NCI-H2107 (cell line): ENCODE measurements at places on chromosomes 13 and 19.

- no peak for DNase-seq
Observed at GRCh38 chr13:92735909-92736308, 490.7 kb upstream of the GPC6 start.

DNA sequence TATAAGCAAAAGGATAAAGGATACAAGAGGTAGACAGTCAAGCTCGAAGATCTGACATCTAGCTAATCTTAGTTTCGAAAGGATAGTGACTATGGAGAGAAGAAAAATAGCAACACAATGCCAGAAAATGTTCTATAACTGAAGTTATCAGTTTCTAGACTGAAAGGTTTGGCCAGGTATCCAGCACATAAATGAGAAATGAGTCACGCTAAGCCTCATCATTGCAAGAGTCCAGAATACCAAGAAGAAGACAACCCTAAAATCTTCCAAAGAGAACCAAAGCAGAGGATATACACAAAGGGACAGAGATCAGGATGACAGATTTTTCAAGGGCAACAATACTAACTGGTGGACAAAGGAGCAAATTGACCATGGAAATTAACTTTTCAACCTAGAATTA is 237.0 kb downstream of the POSTN start:
- no peak for DNase-seq

- DNase-seq = no peak
Observed at GRCh38 chr19:17063428-17063827, 11.8 kb downstream of the HAUS8 start.

GRCh38 chr13:49441312-49441711 is 2.6 kb downstream of the CAB39L start:
- no peak for DNase-seq

- no peak for DNase-seq
Observed at GRCh38 chr13:68125087-68125480, 894.9 kb upstream of the PCDH9 start.

GRCh38 chr13:64755961-64756360 is 2474.2 kb downstream of the PCDH9 start:
- no peak for DNase-seq

- no peak for DNase-seq
Observed at GRCh38 chr13:48731957-48732569, 78.3 kb downstream of the CYSLTR2 start.

GRCh38 chr13:101465877-101466276 is 13.4 kb downstream of the ITGBL1 start:
- no peak for DNase-seq

GRCh38 chr19:47860602-47861297 is 1.7 kb downstream of the TPRX2 start:
- no peak for DNase-seq

DNA sequence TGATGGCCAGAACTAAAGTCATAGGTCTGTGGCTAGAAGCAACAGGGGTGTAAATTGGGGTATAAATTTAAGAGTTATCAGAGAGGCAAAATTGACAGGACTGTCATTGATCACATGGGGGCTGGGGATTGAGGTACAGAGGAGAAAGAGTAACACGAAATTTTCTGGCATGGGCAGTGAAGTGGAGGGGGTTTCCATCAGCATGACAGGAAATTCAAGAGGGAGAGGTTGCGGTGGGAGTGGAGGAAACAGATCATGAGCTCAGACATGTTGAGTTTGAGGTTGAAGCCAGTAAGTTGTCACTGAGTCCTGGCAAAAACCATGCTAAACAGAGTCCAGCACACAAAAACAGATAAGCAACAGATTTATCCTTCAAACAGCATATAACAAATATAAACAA is 192.1 kb upstream of the TSC22D1 start:
- no peak for DNase-seq

DNA sequence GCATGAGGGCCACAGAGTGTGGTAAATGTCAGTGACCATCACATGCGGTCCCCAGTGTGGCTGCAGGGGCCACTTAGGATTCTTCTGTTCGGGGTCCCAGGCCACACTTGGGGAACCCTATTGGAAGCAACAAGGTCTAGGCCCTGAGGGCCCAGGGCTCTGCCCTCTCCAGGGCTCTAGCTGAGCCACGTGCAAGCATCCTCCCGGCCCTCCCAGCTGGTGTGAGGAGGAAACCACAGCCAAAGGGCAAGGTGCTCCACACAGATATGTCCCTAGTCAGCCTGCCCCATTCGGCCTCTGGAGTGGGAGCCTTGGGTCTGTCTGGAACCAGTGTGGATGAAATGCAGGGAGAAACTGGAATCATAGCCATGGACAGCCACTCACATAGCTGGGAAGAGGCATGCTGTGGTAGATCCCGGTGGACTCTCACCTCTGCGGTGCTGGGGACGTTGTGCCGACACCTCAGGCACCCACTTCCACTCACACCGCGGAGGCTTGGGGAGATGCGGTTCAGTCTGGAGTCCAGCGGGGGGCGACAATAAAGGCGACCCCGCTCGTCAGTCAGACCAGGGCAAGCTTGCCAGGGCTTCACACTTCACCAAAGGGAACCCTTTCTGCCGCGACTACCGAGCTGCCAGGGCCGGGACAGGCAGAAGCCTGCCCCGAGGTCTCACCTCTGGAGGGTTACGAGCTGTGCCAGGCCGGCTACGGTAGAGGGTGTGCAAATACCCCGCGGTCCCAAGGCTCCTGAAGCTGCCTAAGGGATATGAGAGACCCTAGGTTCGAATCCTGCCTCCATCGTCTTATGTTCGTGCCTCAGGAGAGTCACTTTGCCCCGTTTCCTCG is 4.3 kb upstream of the ZNF497 start:
- DNase-seq = no peak

DNA sequence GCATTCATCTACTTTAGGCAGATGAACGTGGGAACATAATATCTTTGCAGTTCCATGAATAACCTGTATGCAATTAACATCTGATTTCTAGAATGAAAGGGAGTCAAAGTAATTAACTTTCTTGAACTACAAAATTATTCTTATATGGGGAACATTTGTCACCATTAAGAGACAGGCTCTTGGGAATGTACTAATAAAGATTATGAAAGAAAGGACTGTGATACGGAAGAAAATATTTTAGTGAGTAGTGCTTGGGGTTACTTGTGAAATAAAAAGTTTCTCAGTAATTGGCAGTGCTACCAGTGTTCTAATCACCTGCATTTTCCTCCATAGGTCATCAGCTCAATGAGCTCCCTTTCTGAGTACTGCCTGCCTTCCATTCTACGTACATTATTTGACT is 85.4 kb downstream of the FRY start:
- DNase-seq = no peak

- no peak for DNase-seq
Observed at GRCh38 chr13:105602956-105603670, 932.3 kb downstream of the EFNB2 start.

DNA sequence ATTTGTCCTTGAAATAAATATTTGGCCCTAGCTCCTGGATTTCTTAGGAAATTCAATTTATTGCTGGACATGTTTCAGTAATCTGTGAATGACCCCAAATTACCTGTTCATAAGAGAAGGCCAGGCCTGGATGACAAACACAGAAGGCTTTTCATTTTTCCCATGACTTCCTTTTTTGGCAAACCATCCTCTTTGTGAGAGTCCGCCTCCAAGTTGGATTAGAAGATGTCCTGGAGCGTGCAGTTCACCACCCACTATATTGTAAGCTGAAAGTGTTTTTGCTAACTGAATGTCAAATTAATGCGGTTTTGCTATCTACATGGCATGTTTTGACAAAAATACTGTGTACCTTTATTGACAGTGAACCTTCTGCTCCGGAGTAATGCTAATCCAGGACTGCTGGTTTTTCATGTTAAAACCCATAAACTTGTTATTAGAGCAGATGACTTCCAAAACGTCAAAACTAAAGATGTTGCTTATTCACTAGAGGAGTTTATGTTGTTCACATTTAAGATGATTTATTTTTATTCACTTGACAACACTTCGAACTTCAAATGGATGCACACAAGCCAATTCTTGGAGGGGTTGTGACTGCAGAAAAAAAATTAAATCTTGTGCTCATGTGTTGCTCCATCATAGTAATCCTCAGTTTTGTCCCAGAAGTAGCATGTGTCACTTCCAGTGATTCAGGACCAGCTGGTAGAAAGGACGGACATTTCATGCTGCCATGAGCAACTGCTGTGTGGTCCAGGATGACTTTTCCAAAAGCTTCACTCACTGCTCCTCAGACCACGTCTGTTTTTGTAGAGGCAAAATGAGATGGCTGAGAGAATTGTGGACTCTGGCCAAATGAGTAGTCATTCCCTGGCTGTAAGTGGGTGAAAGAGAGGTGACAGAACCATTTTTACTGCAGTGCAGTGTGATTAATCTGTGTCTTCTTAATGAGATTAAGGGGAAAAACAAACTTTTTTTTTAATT is 71.0 kb downstream of the ITGBL1 start:
- no peak for DNase-seq

DNA sequence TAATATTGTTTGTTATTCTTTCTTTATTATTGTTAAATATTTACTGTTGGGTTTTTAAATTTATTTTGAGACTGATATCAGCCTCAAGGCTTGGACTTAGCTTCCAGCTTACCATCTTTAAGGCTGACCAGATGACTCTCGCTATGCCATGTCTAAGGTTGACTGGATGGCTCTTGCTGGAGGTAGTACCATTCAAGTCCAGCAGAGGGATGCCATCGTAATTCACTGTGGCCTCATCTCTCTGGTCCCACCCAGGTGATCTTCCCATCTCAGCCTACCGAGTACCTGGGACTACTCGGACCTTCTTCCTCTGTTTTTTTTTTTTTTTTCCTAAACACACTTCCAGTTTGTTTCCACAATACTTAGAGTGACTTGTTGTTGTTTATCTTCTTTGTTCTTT is 41.7 kb upstream of the ZNF91 start:
- DNase-seq = no peak

GRCh38 chr19:31349160-31349881 is at the start of gene TSHZ3:
Gene TSHZ3 (minus strand): TSS chr19:31349436. CDS start chr19:31349219, 217 bp downstream.
- DNase-seq = no peak

DNA sequence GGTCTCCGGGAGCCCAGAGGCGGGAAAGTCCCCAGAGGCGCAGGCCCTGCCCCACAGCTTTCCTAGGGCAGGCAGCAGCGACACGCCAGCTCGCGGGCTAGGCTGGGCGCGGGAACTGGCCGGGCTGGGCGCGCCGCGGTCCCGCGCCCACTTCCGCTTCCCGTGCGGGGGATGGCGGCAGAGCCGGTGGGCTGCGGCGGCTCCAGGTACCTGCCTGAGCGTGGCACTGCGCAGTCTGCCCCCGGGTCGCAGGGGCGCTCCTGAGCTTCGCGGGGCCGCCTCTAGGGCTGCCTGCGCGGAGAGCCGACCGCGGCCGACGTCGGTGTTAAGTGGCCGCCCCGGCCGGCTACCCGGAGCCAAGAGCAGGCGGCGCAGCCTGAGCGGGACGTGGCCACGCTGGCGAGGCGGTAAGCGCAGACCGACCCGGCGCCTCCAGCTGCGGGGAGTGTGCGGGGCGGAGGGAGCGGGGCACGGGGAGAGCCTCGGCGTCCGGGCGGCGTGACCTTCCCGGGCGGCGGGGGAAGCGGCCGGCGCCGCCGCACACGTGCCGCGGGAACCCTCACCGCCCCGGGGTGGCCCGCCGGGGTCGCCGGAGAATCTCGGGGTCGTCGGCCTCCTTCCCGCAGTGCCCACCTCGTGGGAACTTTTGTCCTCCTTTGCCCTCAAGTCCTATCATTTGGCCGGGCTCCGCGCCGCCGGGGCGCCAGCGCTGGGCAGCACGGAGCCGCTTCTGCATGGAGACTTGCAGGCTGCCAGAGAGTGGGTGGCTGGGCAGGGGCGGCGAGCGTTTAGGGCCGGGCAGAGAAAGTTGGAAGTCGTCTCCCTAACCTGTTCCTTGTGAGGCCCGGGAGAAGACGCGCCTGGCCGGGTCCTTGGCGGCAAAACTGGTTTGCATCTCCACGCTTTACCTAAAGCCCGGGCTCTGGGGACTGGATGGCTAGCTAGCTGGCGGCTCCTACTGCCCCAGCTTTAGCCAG is 31.4 kb upstream of the MPHOSPH8 start:
- DNase-seq = no peak

DNA sequence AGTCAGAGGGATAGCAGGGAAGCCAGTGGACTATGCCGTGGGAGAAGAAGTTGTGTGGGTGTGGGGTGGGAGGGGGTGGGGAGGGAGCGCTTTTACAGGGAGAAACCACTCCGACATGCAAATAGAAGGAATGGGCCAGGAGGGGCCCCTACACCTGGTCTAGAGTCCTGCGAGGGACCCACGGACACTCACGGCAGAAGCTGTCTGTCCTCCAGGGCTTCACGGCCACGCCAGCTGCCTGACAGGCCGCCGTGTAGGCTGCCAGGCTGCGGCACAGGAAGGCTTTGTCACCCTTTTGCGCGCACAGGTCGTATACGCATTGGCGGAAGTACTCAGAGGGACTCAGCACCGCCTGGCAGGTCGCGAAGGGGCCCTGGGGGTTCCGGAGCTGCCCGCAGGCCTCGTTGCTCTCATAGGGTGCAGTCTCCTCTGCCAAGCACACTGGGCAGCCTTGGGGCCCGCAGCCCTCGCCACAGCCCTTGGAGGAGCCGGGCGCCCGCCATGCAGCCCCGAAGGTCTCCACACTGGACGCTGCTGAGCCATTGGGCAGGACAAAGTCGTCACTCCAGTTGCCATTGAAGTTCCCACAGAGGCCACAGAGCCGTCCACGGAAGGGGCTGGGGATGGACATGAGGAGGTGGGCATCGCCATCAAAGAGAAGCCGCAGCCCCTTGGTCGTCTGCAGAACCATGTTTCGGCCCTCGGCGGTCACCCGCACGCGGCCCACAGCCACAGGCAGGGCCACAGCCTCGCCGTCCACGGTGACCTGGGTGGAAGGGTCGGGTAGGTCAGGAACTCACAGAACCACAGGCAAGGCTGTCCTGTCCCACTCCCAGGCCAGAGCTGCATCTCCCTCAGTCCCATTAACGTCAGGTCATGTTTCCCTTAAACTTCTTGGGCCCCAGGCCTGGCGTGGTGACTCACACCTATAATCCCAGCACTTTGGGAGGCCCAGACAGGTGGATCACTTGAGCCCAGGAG is 26.0 kb upstream of the FBL start:
- DNase-seq = no peak

DNA sequence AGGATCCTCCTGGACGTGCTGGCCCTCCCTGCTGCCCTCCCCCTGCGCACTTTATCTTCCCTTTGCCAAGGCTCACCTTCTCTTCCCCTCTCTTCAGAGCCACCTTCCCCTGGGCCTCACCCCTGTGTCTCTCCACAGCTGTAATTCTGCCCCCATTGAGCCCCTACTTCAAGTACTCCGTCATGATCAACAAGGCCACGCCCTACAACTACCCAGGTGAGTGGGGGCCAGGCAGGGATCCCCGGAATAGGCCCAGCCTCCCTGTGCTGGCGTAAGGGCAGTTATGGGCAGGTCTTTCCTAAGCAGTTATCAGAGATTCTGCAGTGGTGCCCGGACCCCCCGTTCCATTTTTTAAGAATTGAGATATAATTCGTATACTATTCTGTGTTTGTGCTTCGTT is 3.1 kb downstream of the NDUFA3 start:
- DNase-seq = no peak

- DNase-seq = no peak
Observed at GRCh38 chr19:16301999-16302694, 22.5 kb upstream of the KLF2 start.

GRCh38 chr13:102845289-102845629 is 573 bp upstream of the ERCC5 start:
- DNase-seq = no peak
